ENCODE measurements at places on chromosomes 1 and 21.

- no peak for DNase-seq
Observed at GRCh38 chr1:176159993-176160392, 47.1 kb downstream of the COP1 start.

DNA sequence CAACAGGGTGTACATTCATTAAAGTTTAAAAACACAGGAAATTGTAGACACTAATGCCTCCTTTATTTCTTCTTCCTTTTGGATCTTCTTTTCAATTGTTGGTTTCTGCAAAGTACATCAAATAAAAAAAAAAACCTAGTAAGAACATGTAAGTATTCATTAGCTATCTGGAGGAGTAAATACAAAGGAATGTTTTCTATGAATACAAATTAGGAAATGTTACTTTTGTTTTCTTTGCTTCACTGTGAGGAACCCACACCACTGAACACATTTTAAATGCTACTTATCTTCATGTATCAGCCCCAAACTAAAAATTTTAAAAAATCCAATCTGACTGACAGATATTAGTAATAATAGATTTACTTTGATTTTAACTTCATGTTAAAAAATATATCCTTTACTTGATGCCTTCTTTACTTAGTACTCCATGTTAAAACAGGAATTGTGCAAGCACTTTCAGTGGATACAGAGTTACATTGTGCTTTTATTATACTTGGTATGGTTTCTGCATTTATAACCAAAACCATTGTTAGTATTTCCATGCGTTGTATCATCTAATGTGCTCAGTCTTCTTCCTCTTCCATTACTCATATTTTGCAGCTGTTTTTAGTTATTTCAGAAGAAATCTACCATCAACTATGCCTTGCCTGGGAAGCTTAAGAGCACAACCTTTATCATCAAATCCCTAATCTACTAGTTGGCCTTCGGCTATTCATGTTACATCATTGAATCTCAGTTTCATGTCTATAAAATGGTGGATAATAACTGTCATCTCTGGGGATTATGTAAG is 236.9 kb upstream of the DPYD start:
- no peak for DNase-seq

DNA sequence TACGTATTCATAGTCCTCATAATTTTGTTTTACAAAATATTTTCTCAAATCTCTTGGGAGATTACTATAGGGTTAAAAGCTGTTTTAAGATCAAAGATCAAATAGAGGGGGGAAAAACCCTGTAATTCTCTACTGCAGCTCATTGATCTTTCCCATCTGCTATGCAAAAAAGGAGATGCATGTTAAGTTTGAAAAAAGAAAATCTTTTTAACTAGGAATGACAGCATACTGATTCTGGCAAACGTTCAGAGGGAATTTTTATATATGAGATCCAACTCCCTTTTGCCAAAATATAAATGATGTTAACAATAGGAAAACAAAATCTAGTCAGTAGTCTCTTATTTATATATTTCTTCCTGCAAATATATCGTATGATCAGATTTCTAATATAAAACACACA is 69.1 kb downstream of the SMYD3 start:
- no peak for DNase-seq

- DNase-seq = no peak
Observed at GRCh38 chr1:91650764-91651163, 150.1 kb downstream of the CDC7 start.

DNA sequence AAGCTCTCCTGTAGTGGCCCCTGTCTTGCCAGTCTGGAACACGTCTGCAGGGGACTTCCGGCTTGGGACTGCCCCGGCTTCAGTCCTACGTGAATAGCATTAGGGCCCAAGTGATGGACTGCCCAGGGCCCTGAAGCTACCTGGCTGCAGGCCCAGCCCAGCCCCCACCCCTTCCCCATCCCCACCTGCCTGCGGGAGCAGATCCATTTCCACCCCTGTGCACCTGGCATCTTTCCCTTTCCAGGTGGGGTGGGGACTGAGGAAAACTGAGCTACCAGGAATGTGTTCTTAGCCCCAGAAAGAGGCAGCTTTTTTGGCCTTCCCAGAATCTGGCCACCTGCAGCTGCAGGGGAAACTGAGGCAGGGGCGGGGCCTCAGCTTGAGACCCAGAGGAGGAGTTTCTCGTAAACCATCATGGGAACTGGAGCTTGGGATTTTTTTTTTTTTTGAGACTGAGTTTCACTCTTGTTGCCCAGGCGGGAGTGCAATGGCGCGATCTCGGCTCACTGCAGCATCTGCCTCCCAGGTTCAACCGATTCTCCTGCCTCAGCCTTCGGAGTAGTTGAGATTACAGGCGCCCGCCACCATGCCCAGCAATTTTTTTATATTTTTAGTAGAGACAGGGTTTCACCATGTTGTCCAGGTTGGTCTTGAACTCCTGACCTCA is 3.2 kb downstream of the EDN2 start:
- no peak for DNase-seq
